ENCODE measurements at places on chromosomes 3 and 15.

GRCh38 chr15:98807262-98807661, 158.9 kb downstream of the IGF1R start:
- DNase-seq, result no peak

DNA sequence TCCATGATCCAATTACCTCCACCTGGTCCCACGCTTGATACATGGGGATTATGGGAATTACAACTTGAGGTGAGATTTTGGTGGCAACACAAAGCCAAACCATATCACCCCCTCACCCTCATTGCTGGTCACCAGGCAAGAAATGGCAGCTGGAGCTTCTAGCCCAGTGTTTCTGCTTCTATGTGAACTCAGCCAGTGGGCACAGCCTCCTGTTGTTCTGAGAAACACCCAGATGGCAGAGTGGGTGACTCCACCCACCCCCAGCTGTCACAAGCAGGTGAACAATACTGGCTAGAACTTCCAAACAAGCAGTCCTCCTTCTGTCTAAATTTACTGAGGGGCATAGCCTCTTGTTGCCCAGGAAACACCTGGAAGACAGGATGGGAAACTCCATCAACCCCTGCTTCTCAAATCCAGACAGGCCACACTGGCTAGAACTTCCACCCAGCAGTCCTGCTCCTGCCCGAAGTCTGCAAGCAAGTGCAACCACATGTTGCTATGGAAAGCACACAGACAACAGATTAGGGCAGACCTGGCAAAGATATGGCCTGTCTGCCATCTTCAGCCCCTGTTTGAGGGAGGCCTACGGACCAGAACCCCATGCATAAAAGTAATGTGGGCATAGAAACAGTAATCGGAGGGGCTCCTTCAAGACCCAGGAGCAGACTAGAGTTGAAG, 114.1 kb downstream of the DTWD1 start:
- no peak for DNase-seq

GRCh38 chr3:14371573-14372474, 30.6 kb upstream of the SLC6A6 start:
- no peak for DNase-seq

DNA sequence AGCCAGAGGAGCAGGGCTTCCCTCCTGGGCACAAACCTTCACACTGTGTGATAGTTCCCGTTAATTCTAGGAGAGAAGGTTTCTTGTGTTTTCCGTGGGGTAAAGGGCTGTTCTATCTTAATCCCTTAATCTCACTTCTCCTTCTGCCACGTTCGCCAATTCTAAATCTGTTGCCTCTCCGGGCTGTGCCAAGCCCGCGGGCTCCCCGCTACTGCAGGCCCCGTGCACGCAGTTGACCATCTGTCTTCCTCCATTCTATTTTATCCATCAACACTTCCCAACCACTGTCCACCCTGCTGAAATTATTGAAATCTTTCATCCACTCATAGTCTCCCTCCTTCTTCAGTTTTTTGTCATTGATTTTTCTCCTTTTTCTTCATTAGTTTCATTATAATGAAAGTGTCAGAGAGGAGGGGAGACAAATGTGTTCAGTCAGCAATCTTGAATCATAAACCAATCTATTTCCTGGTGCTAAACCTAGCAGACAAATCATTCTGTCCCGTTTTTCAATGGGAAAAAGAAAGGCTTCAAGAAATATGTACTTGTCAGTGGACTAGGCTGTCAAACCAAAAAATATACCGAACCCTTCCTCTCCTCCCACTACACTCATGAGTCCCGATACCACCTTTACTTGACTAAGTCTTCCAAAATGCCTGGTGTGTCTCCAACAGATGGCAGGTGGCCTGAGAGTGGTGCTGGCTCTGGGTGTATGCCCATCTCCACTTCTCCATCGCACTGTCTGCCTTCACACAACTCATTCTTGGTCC, 39.6 kb downstream of the SLCO2A1 start:
- DNase-seq, result no peak

- DNase-seq, result no peak
Measured at GRCh38 chr3:51382947-51383578, 2.0 kb upstream of the MANF start.

DNA sequence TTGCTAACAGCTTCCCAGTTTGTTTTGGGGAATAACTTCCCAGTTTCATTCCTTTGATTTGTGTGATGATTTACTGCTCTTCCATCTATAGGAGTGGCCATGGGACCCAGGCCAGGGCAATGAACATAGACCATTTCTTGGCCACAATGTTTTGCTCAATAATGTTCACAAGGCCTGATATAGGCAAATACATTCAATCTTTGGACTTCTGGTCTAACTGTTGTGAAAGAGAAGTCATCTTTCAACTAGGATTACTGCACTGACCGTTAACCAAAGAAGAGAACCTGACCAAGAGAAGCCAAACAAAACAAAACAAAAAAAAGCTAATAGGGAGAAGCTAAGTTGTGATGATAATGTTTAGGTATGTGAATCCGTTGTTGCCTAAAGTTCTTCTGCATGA, 221.8 kb upstream of the SUCLG2 start:
- DNase-seq, result no peak

- DNase-seq, result no peak
Measured at GRCh38 chr15:22823495-22824128, 14.9 kb upstream of the NIPA2 start.

- DNase-seq, result no peak
Measured at GRCh38 chr3:113179235-113179824, 32.0 kb upstream of the BOC start.

DNA sequence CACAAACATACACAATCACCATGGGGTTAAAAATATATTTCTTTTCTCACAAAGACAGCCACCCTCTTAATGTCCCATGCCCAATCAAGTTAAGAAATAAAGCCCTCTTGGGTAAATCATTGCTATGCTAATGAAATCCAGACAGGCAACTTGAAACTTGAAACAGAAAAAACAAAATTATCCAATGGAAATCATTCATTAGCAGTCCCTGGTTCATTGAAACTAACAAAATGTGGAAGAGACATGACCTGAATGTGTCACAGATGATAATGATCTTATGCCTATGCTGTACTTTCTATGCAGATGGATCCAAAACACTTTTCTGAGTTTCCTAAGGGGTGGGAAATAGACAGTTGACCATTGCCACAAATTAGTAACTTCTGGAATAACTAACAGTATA, 983.7 kb downstream of the MCTP2 start:
- no peak for DNase-seq

- no peak for DNase-seq
Measured at GRCh38 chr3:73637042-73637441, 12.3 kb upstream of the PDZRN3 start.
